ENCODE measurements at places on chromosomes 5 and 9.

- no peak for DNase-seq
Measured at GRCh38 chr5:178683783-178684182, 46.7 kb downstream of the ZNF354A start.

GRCh38 chr5:36690041-36690961, 83.9 kb downstream of the SLC1A3 start:
- DNase-seq: peak; percentile 54

DNA sequence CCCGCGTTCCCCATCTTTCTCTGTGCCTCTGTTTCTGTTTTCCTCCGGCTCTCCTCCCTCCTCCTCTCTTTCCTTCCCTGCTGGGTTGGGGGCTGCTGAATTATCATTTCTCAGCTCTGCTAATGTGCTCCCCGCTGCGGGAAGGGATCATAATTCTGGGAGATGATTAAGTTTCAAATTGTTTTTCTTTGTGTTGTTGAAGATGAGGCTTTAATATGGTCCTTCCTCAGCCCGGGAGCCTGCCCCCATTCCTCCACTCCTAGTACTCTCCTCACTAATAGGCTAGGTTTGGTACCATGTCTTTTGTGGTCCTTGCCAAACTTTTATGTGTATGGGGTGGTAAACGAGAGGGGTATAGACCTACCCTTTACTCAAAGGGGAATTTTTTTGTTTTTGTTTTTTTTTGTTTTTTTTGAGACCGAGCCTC, 5.7 kb upstream of the PCDH1 start:
- no peak for DNase-seq

GRCh38 chr9:2780846-2781245, 63.0 kb downstream of the PUM3 start:
- DNase-seq: no peak

GRCh38 chr9:127801955-127802575, 617 bp upstream of the FPGS start:
- no peak for DNase-seq

GRCh38 chr5:127586811-127587210, 62.1 kb upstream of the CTXN3 start:
- DNase-seq: no peak

DNA sequence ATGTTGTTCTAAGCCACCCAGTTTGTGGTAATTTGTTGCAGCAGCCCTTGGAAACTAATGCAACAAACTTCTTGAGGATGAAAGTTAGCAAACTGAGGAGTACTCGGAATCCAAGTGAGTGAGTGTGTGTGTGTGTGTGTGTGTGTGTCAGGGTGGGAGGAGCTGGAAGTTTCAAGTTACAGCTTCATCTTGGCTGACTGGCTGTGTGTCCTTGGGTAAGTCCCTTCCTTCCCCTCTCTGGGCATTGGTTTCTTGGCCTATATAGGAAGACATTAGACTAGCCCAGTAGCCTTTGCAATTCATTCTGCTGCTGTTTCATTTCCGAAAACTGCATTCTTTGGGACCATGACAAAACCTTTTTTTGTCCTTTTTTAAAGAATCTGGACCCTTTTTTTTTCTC, 157.2 kb downstream of the MELK start:
- no peak for DNase-seq

GRCh38 chr5:59685793-59686192, 207.7 kb downstream of the PDE4D start:
- no peak for DNase-seq

- DNase-seq: peak; percentile 34
Measured at GRCh38 chr5:83077662-83078261, 415 bp downstream of the XRCC4 start.

GRCh38 chr5:95664204-95664786, 17.7 kb downstream of the RFESD start:
- DNase-seq: peak; percentile 51

DNA sequence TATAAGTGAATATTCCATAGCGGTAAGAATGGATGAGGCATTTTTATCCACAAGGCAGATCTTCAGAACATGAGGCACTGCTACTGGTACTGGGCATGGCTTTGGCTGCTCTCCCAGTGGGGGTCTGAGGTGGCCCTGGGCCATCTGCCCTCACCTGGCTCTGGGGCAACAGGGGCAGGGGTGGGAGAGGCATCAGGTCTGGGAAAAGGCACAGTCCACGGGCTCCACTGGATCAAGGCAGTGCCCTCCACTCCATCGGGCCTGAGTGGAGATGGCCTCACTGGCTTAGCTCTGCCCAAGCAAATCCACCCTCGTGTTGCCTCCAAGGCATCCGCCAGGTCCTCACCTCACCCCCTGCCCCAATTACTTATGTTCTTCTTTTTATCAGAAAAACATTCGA, 10.9 kb upstream of the NKD2 start:
- no peak for DNase-seq

All from CD4-positive, alpha-beta T cell treated with Interleukin-10 for 1 hour (primary cell).